ENCODE measurements at places on chromosomes 7 and 10.

- DNase-seq: no peak
Observed at GRCh38 chr7:100008525-100008924, 6.9 kb upstream of the ZKSCAN1 start.

GRCh38 chr7:16708980-16709379 is 44.6 kb upstream of the TSPAN13 start:
- DNase-seq: peak; percentile 98

DNA sequence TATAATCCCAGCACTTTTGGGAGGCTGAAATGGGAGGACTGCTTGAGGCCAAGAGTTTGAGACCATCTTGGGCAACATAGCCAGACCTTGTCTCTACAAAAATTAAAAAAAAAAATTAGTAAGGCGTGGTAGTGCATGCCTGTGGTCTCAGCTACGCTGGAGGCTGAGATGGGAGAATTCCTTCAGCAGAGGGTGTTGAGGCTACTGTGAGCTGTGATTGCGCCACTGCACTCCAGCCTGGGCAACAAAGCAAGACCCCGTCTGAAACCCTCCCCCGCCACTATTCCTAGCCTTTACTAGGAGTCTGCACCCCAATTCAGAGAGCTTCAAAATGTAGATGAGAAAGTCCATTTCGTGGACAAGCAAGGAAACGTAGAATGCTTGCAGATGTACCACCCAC is 95.2 kb downstream of the PRPF18 start:
- no peak for DNase-seq

DNA sequence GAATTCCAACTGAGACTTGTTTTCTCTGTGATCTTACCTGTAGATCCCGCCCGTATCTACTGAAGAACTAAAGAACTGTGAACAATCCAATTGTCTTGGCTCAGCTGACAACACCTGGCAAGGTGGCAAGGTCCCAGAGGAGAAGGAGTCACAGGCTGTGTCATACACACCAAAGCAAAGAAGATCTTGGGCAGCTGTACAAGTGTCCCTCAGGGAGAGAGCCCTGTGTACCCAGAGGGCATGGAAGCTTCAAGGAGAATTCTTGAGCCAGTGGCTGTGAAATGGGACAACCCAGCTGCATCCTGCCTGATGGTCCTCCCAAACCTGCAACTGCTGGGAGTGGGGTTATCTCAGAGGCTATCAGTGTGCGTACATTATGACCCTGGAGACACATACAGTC is 46.7 kb upstream of the TECTB start:
- DNase-seq: no peak

- DNase-seq: no peak
Observed at GRCh38 chr10:89697946-89698345, 3.4 kb upstream of the KIF20B start.

DNA sequence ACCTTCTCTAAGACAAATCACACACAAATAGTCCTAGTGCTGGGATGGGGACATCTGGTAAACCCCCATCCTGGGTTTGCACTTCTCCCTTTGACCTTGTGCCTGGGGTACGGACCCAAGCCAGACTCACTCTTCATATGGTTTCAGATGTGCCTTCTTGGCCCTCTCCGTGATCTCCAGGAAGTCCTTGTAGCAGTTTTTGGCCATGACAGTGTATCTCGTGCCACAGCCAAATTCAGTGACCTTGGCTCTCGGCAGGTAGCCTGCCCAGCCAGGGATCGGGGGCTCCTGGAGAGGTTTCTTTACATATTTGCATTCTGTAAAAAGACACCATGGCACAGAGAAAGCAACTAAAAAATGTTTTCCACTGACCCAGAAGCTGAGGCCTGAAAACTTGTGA is 43.9 kb downstream of the PNLIPRP2 start:
- no peak for DNase-seq

GRCh38 chr7:108049962-108050361 is 47.0 kb upstream of the LAMB1 start:
- no peak for DNase-seq

DNA sequence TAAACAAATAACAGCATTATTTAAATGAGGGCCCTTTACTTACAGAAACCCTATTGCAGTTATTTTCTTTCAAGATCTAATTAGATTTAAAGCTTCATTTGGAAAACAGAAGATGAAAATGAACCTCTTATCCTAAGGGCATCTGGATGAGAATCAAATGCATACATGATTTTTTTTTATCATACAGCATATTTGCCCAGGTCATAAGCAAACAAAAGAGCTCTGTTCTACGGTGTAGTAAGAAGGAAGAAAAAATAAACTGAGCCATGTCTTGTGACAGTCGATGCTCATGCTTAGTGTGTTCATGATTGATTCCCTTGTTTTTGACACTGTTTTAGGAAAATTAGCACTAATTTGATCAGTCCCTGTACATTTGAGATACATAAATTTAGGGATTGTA is 202.6 kb upstream of the RNF32 start:
- no peak for DNase-seq

DNA sequence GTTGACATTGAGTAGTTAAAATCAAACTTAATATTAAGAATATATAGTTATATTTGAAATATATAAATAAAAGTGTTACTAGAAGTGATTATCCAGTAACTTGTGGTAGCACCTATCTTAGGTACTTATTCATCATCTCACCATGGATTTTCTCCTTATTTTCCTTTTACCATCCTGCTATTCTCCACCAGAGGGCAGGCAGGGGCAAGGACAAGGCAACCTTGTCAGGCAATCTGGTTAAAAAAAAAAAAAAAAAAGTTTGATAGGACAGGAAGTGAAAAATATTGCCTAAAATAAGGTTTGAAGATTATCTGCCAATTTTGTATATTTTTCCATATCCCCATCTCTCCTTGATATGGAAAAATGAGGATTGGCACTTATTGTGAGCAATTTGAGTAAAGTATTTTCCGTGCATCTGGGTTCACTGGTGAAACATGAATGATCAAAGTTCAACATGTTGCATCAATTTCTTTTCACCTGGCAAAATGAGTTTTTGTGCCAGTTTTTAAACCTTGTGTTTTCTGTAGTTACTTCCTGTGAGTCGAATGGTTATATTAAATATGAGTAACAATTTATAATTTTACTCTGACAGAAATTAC is 256.7 kb downstream of the AGMO start:
- DNase-seq: peak; percentile 74

GRCh38 chr10:99930731-99931550 is 78.8 kb downstream of the DNMBP start:
- peak; percentile 96 for DNase-seq

- DNase-seq: peak; percentile 88
Observed at GRCh38 chr10:133329491-133330202, 7.0 kb downstream of the CALY start.

DNA sequence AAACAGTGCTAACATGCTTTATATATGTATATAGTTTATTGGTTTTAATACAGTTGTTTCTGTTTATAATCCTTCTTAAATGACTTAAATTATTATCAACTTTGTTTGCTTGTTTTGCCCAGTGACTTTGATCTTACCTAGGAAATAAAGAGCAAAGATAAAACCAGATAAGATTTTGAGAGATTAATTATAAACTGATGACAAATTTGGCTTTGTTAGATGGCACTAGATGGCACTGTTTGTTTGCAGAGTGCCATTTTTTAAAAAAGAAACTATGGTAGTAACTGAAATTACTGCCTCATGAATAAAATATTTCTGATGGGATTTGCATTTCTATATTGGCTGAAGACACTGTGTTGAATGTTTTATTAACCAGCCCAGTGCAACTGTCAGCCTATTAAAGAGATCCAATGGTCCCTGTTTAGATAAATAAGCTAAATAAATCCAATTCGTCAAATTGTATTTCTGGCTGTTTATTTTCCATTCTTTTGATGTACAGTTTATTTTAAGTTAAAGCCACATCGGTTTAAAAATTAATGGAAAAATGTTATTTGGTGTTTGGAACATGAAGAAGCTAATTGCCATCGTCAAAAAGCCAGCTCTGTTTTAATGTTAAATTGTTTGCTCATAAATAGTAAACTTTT is 28.7 kb downstream of the VTI1A start:
- peak; percentile 28 for DNase-seq

DNA sequence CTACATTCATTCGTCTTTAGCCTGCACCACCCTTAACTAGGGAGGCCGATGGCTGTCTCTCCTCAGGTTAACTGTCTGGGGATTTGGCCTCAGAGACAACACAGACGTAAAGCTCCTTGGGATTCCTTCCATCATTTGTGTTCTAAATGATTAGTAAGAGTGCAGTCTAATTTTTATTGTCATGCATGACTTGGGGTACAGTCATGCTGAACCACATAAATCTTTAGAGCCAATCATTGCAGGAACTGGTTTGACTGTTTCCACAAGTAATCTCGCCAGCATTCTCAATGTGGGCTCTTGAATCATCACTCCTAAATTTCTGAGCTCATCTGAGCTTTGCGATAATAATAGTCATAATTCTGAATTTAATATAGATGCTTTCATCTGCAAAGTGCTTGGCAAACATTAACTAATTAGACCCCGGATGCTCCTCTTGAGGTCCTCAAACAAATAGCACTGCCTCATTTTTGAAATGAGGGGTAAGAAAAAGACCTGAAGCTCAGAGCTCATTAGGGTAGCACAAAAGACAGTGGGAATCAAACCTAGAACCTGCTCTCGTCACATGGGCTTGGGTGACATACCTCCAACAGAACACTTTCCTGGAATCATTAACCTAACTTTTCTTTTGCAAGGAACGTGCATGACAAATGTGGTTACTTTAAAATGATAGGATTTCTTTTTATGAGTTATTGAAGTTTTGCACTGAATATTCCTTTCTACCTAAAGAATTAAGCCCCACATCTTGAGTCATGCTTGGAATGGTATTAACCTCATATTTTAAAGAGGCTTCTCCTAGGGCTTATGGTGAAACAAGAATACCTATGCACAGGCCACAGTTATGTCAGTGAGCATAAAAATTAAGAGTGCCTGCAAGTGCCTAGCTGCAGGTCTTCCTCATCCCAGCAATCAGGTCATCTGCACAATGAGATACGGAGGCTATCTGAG is 118.9 kb upstream of the NRP1 start:
- peak; percentile 68 for DNase-seq

GRCh38 chr7:149141893-149142292 is 5.4 kb upstream of the ZNF398 start:
- no peak for DNase-seq

- DNase-seq: no peak
Observed at GRCh38 chr7:132420527-132420926, 155.7 kb downstream of the PLXNA4 start.

DNA sequence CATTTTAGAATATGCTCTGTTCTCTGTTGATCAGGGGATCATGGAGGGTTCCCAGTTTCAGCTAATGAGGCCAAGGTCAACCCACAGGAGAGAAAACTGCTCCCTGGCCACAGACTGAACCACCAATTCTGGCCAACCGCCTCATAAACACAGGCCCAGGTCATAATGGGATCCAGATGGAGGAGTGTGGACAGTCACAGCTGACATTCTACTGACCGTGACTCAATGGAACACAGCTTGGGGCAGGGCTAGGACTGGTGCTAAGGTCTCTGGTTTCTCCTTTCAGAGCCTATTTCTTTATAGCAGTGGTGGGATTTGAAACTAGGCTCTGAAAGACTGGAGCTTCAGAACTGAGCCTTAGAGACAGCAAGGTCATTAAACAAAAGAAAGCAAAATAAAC is 68.3 kb downstream of the HIPK2 start:
- no peak for DNase-seq

DNA sequence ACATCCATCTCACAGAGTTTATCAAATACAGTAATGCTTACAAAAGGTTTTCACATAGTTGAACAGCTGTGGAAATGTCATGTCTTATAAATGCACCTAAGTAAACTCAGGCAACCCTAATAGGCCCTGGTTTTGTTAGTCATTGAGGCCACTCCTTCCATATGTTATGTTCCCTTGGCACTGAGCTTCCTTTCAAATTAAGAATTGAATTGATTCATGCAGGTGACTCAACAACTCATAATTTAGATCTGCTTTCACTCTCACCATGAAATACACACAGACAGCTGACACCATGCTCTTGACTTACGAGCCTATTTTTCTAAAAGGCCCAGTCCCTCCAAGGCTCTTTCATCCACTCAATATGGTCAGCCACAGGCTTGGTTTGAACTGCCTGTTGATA is 476.9 kb downstream of the KCNMA1 start:
- no peak for DNase-seq

- DNase-seq: no peak
Observed at GRCh38 chr7:35450456-35451214, 196.7 kb upstream of the TBX20 start.

DNA sequence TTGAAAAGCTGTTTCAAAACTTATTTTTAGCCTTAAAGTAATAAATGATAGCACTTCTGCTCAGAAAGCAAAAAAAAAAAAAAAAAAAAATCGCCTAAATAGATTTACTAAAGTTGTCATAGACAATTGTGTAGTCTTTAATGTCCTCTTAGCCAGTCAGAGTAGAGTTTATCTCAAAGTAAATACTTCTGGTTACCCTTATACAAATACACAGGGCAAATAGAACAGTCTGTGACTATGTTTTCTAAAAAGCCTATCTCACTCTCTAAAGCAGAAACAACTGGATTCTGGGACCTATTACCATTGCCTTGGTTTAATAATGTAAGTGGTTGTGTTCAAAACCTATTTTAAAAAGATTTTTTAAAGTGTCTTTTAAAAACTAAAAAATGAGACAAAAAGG is 156.2 kb upstream of the THSD7A start:
- no peak for DNase-seq

DNA sequence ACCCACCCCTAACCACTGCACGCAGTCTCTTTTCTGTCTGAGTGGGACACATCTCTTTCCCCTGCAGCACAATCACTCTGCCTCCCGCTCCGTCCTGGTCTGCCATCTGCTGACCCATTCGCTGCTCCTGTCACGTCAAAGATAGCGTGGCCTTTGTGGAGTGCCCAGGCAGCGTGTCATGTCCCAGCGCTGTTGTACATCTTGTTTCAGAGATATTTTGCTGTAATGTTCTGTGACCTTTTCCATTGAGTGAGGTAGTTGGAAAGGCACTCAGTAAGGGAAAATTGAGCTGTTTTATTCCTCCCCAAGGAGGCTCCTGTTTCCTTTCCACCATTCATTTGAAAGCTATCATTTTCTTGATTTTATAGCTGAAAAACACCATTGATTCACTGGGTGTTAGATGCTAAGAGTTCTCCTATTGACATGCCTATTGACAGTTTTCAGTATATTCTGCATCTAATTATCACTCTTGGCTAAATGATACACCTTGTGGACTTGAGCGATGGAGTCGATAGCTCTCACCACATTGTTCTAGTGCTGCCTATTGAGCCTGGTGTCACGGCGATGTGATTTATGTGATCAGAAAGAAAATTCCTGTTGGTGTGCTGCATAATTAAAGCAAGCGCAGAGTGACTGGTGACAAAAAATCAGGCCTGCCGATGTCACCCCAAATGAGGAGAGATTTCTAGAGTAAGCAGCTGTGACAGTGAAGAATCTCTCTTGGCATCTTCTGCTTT is 372.6 kb downstream of the LRMDA start:
- no peak for DNase-seq

GRCh38 chr10:74683621-74684364 is 142.6 kb upstream of the KAT6B start:
- no peak for DNase-seq

DNA sequence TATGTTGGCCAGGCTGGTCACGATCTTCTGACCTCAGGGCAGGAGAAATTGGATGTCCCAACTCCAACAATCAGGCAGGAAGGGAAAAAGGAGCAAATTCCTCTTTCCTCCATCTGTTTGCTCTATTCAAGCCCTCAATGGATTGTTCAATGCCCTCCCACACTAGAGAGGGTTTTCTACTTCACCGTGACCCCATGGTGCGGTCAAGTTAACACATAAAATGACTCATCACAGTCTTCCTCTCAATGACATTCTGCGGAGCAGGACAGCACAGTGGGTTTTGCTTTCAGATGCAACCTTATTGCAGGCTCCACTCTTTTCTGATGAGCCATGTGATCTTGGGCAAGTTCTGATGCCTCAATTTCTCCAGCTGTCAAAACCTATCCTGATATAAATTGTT is 364.9 kb downstream of the ANKRD30A start:
- DNase-seq: no peak

Data from ACHN (cell line).